ENCODE measurements at places on chromosomes 4 and X. TPM values are rescaled to one million over a fixed set of nuclear protein-coding genes. Genes with fewer than 3 reads are reported as not detected.

GRCh38 chrX:54492340-54492739 is 3.7 kb downstream of the FGD1 start:
- peak; percentile 43 for DNase-seq

GRCh38 chrX:153370293-153371055 is 30.7 kb downstream of the PNMA6E start:
- DNase-seq: no peak

C4orf50 gene
- total RNA-seq: 37.8 TPM

GRCh38 chrX:47530049-47530448 is 31.0 kb upstream of the ARAF start:
- no peak for DNase-seq

TCP11X2 gene
- not detected for total RNA-seq

GRCh38 chr4:24114444-24114843 is 224.6 kb upstream of the PPARGC1A start:
- DNase-seq: no peak
